ENCODE measurements at places on chromosomes 6 and 20. TPM values are rescaled to one million over a fixed set of nuclear protein-coding genes. Genes with fewer than 3 reads are reported as not detected.

The SIRPA gene
- total RNA-seq: 59.2 TPM

The CTSA gene
- total RNA-seq: 169 TPM

The DACT2 gene
- not detected for total RNA-seq

The GPX5 gene
- not detected for total RNA-seq

The THEMIS gene
- total RNA-seq: not detected
